ENCODE measurements at places on chromosomes 7 and 10. TPM values are rescaled to one million over a fixed set of nuclear protein-coding genes. Genes with fewer than 3 reads are reported as not detected.

HPSE2 gene
- total RNA-seq = 0.03 TPM

RELN gene
- total RNA-seq = 5.1 TPM

TRIM73 gene
- 0.50 TPM for total RNA-seq

MICALL2 gene
- 2.4 TPM for total RNA-seq

ANKRD7 gene
- total RNA-seq = 9.6 TPM

SMO gene
- 29.6 TPM for total RNA-seq
